ENCODE measurements at places on chromosomes 13 and 19. TPM values are rescaled to one million over a fixed set of nuclear protein-coding genes. Genes with fewer than 3 reads are reported as not detected.

Gene PAF1
- total RNA-seq: 39.3 TPM

Gene YJU2
- total RNA-seq: 18.8 TPM

Gene ZNF816
- 14.9 TPM for total RNA-seq

Gene ZNF728
- total RNA-seq: 0.65 TPM

Gene GPR183
- total RNA-seq: 0.11 TPM

Gene CCDC169
- total RNA-seq: 0.39 TPM

Gene ZNF329
- total RNA-seq: 14.1 TPM

Gene GAPDHS
- total RNA-seq: not detected

Gene EEF1AKMT1
- total RNA-seq: 7.0 TPM

Gene NOSIP
- 72.6 TPM for total RNA-seq

Gene ZNF614
- total RNA-seq: 13.0 TPM

Gene FAM83E
- total RNA-seq: 1.2 TPM

Gene SNRNP70
- 147 TPM for total RNA-seq

Gene S1PR5
- not detected for total RNA-seq

Gene CEACAM7
- total RNA-seq: not detected

Gene LILRA2
- not detected for total RNA-seq

Gene ZNF99
- 0.39 TPM for total RNA-seq

Gene S1PR2
- total RNA-seq: 10.6 TPM

Gene FGF9
- total RNA-seq: not detected

Gene FPR3
- total RNA-seq: not detected

Gene FGF21
- not detected for total RNA-seq

Gene CCL25
- total RNA-seq: not detected

Gene PROZ
- total RNA-seq: not detected

Gene GPR180
- total RNA-seq: 22.0 TPM

Gene OR7C1
- 3.5 TPM for total RNA-seq

Gene NALCN
- 18.4 TPM for total RNA-seq

Gene LPAR2
- 23.2 TPM for total RNA-seq

Gene SIGLEC5
- 1.2 TPM for total RNA-seq

Gene PCDH20
- total RNA-seq: not detected

Gene ZNF530
- 3.7 TPM for total RNA-seq

Gene URAD
- not detected for total RNA-seq

Data from placental epithelial cell (primary cell).